ENCODE measurements at places on chromosomes 2 and 18. TPM values are rescaled to one million over a fixed set of nuclear protein-coding genes. Genes with fewer than 3 reads are reported as not detected.

Gene SERPINB13
- 0.01 TPM for polyA plus RNA-seq

Gene MLPH
- polyA plus RNA-seq: 3.1 TPM

Gene CAPN13
- polyA plus RNA-seq: 1.7 TPM

Gene PDE11A
- 7.4 TPM for polyA plus RNA-seq

- no peak for DNase-seq
These were observed 17.1 kb upstream of the L3MBTL4 start for GRCh38 chr18:6431659-6432318.

DNA sequence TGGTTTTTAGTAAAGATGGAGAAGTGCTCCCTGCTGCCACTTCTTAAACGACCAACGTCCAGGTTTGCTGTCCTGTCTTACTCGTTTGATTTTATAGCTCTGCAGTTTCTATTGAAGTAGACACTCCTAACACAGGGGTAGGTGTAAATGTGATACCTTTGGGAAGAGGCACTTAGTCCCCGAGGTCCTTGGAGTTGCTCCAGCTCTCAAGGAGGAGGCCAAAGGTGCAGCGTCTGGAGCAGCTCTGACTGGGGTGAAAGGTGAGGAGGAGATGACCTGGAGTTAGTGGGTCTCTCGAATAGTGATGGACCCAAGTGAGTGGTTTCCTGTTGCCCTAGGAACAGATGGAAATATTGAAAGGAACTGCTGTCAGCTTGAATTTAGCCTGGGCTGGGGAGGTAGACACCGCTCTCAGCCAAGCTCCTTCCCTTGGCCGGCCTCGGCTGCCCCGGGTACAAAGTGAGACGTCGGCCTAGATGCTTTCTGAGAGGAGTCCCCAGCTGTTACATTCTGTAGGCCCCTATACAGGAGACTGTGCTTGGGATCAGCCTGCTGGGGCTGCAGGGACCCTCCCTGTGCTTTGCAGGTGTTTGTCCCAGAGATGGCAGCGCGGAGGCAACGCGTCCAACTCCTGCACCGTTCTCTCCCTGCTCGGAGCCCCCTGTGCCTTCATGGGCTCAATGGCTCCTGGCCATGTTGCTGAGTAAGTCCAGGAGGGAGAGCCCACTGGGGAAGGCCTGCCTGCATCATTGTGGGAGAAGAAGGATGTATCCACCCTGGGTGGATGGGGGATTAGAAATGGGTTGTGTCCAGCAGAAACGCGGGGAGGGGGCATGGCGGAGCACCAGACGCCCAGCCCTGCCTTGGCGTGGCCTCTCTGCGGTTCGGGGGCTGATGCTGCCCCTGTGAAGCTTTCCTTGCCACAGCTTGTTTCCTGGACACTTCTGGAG lies 5.4 kb downstream of the KHK start:
- DNase-seq: no peak

DNA sequence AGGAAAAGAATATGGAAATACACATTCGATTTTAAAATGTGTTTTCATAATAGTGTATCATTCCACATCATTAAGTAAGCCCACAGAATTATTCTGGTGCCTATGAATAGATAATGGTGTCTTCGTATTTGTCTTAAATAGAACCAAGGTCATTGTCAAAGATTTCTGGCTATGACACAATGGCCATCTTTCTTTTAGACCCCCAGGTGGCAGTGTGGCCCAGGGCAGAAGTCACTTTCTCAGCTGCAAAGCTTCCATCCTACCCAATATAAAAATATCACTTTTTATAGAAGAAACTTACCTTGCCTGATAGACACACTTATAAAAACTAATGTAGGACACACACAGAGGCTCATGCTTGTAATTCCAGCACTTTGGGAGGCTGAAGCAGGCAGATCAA lies 57.5 kb downstream of the ZRANB3 start:
- no peak for DNase-seq

DNA sequence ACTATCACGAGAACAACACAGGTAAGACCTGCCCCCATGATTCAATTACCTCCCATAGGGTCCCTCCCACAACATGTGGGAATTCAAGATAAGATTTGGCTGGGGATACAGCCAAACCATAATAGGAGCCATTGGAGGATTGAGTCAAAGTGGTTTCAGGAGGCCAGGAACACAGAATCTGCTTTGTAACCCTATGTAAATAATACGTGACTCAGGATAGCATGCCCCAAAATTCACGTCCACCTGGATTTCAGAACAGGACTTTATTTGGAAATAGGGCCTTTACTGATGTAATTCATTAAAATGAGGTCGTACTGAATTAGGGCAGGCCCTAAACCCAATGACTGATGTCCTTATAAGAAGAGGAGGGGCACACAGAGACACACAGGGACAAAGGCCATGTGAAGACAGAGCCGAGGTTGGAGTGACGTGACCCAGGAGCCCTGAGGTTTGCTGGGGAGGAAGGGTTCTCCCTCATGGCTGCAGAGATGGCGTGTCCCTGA lies 16.0 kb upstream of the CNDP2 start:
- no peak for DNase-seq

GRCh38 chr2:109243526-109244303 lies 114.7 kb downstream of the SH3RF3 start:
- no peak for DNase-seq

- no peak for DNase-seq
These were observed 168.7 kb upstream of the NDUFV2 start for GRCh38 chr18:8933714-8934284.

DNA sequence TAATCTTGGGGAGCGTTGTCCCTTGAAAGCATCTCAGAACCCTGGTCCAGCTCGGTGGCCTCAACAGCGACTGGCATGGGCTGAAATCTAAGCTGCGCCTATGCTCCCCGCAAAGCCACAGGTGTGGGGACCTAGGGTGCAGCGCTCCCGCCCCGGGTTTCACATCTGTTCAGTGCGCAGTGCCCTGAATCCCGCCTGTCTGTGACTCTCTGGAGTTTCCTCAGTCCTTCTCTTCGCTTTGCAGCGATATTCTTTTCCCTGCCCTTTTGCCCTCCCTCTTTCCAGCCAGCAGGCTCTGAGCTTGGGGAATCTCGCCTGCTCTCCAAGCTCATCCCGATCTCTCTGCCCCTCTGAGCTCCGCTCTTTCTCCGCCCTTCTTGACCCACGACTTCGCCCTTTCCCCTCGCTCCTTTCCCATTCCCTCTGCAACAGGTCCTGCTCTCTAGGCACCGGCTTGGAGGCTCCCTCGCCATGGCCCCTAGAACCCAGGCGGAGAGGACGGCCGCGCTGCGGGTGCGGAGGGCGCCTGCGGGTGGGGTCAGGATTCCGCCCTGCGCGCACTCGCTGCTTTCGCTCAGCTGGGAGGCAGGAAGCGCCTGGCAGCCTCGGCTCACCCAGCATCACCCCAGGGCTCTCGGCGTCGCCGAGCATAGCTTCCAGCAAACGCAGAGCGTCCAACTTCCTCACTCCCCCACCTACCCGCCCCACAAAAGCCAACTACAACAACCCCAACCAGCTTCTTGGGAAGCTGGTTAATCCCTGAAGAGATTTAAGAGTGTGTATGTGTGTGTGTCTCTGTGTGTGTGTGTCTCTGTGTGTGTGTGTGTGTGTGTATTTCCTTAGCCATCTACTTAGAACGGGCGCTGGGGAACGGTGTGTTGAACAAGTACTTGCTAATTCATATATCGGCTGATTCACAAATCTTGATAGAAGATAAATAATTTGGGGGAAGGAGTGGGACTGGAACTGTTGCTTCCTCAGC lies 1.1 kb downstream of the GRP start:
- DNase-seq: no peak

GRCh38 chr18:62856294-62856693 lies 141.0 kb downstream of the PHLPP1 start:
- DNase-seq: no peak

DNA sequence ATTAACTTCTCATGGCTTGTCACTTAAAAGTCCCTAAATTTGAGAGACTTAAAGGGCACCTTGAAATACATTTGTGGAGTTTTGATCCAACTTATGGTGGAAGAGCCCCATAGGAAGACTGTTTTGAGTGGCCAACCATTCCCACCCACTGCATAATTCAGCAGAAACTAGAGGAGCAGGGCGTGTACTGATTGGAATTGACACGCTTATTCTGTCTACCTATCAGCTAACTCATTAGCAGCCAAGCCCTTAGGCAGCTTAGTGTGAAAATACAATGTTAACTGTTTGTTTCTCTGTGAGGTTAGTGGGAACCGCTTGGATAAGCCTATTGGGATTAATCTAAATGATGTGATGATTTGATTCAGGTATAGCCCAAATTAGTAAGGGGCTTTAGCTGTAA lies 6.4 kb downstream of the LGALSL start:
- DNase-seq: no peak

GRCh38 chr2:118520246-118520645 lies 327.2 kb downstream of the EN1 start:
- DNase-seq: no peak

GRCh38 chr2:241532733-241533601 lies 24.6 kb upstream of the STK25 start:
- no peak for DNase-seq

DNA sequence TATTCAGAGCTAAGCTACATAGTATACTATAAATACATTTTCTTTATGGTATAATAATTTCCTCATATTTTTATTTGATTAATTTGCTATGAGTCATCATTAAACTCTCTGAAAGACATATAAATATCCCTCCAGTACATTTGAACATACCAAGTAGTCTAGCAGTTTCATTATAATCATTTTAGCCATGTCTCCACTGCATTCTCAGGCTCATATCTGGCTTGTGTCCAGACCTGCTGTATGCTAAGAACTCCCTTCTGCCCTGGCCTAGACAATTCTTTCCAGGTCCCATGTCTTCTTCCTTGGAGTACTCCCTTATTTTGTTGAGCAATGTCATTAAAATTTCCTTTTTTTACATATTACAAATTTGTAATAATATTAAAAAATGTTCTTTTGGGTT lies 16.6 kb upstream of the DYNC1I2 start:
- no peak for DNase-seq

DNA sequence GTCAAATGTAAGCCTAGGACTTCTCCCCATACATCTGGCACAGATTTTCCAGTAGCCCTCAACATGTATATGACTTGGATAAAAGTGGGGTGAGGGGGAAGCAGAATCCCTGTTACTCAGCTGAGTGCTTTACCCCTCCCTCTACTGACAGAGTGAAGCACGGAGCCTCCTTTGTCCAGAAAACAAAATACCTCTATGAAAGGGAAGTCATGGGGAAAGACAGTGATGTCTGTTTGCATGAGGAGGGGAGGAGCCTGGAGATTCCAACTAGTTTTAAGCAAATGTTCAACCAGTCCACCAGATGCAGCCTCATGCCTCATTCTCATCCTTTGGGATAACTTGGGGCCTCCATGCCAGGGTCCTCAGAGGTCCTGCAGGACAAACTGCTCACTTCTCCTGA lies 203.9 kb downstream of the SMAD2 start:
- DNase-seq: no peak

DNA sequence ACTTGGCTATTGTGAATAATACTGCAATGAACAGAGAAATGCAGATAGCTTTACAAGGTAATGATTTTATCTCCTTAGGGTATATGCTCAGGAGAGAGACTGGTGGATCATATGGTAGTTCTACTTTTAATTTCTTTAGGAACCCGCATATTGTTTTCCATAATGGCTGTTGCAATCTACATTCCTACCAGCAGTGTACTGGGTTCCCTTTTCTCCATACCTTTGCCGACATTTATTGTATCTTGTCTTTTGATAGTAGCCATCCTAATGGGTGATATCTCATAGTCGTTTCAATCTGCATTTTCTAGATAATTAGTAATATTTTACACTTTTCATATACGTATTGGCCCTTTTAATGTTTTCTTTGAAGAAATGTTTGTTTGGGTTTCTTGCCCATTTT lies 702.9 kb upstream of the ACVR2A start:
- DNase-seq: no peak

DNA sequence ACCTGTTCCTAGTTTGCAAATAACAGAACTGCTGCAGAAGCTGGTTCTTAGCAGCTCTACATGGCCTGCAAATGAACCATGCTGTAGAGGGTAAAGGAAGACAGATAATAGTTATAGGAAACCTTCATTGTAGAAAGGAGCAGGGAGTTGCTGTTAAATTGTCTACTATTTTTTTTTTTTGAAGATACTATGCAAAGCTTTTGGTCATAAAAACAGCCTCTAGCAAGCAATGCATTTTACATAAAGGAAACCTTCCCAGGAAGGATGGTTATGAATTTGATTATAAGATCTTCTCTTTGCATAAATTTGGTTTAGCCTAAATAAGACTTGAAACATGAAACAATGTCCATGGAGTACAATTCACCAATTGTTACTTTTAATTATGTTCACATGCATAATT lies 793.4 kb downstream of the SLC4A3 start:
- no peak for DNase-seq

DNA sequence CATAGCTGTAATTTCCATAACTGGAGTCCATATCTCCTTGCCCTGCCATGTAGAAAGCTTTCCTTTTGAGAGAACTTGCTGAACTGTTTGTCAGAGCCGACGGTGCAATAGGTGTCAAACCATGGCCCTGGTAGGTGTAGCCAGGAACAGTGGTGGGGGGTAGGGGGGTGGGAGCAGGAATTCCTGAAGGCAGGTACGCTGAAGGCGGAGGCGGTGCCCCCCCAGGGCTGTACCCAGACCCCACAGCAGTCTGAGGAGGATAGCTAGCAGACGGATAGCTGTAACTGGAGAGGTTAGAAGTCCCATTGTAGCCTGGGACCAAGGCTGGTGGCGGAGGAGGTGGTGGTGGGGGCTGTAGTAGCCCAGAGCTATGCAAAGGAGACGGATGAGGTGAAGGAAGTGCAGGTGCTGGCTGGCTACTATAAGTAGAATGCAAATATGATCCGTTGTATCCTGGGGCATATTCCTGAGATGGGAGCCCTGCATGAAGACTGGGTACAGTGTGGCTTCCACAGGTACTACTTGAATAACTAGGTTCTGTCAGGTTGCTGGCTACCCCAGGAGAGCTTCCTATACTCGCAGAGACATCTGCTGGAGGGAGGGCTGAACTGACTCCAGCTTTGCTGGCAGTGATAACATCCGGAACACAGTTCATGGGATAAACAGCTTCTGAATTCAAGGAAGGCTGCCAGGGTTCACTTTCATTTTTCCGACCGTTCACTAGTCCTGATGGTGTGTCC lies 124.8 kb downstream of the FIGN start:
- no peak for DNase-seq

GRCh38 chr2:74689671-74690070 lies 35.6 kb downstream of the SEMA4F start:
- DNase-seq: no peak

- DNase-seq: no peak
These were observed 78.0 kb upstream of the SH3BP4 start for GRCh38 chr2:234873828-234874173.

GRCh38 chr2:47735136-47735869 lies 47.6 kb upstream of the MSH6 start:
- no peak for DNase-seq

- DNase-seq: no peak
These were observed 72.7 kb downstream of the POLR1A start for GRCh38 chr2:86032861-86033595.

DNA sequence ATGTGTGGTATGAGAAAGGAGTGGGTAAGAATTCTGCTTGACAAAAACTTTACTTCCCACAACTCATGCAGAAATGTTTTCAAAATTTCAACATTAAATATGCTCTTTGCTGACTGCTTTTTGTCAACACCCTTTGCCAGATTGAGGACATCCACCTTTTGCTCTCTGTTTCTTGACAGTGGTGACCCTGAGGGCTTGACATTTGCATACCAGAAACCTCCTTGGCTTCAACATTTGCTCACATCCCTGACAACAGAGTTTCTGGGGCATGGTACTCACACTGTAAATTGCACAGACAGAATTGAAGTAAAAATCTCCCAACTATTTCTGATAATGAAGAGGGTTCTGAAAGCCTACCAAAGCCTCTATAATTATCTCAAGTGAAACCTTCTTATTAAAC lies 95.7 kb downstream of the RND3 start:
- no peak for DNase-seq
